ENCODE measurements at places on chromosomes 13 and 19.
A peak's percentile ranks its signal among the peaks of the same experiment; 100 is the strongest.

DNA sequence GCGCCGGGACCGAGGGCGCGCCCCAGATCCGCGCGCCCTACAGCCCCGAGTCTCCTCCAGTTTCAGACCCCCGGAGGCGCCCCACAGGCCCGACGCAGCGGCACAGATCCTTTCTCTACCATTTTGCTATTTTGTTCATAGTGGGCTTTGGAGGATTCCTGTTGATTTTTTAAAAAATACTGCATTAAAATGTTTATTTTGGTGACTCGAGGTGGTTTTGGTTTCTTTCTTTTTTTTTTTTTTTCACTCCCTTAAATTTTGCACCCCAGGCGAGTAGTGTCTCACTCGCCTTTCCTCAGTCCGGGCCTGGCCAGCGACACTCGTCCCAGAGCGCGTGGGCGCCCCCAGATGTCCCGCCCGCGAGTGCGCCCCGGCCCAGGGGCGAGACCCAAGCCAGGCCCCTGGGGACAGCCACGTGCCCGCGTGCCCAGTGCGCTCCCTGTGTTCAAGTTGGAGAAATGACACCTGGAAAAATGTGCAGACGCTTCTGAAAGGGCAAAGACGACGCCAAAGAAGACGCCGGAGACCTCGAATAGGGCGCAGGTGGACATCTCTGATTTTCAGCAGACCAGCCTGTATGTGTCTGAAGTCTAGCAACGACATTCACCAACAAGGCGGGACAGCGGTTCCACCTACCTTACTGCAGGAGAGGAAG lies 471 bp upstream of the INSR start:
- DNase-seq, result peak; percentile 60
- peaks cover 8% of the 10 kb centered on the region for H3K4me1 ChIP-seq
- H3K4me3 ChIP-seq, result peak overlapping the region; percentile 72
- no peaks in the 10 kb centered on the region for H3K36me3 ChIP-seq

GRCh38 chr13:21043898-21044297 lies 17.5 kb downstream of the LATS2 start:
- H3K27ac ChIP-seq, result no peak overlapping the region
- peaks cover 6% of the 10 kb centered on the region for H3K4me1 ChIP-seq
- DNase-seq, result no peak
- peaks cover 2% of the 10 kb centered on the region for H3K27me3 ChIP-seq

GRCh38 chr13:51771418-51772104 lies 32.4 kb downstream of the DHRS12 start:
- no peak for DNase-seq
- H3K27me3 ChIP-seq, result no peaks in the 10 kb centered on the region
- no peak overlapping the region for H3K4me3 ChIP-seq
- H3K27ac ChIP-seq, result no peak overlapping the region
- no peaks in the 10 kb centered on the region for H3K36me3 ChIP-seq

DNA sequence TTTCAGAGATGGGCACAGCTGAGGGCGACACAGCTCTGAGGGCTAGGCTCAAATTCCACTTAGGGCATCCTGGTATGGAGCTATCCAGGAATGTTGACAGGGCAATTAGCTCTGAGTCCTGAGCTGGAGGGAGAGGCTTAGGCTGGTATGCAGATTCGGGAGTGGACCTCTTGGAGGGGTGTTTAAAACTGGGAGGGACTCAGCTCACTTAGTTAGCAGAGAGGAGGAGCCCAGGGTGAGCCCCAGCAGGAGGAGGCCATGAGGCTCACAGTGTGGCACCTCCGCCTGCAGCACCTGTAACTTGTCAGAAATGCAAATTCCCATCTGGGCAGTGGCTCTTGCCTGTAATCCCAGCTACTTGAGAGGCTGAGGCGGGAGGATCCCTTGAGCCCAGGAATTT lies 10.2 kb upstream of the NOP53 start:
- peaks cover 8% of the 10 kb centered on the region for H3K27me3 ChIP-seq
- no peak overlapping the region for H3K4me3 ChIP-seq
- peaks cover 4% of the 10 kb centered on the region for H3K4me1 ChIP-seq
- H3K36me3 ChIP-seq, result no peaks in the 10 kb centered on the region
- DNase-seq, result no peak
- H3K27ac ChIP-seq, result no peak overlapping the region

GRCh38 chr19:46716672-46717033 lies 261 bp downstream of the PRKD2 start:
- peaks cover 40% of the 10 kb centered on the region for H3K4me1 ChIP-seq
- peak overlapping the region; percentile 94 for H3K4me3 ChIP-seq
- H3K36me3 ChIP-seq, result peaks cover 21% of the 10 kb centered on the region
- H3K27ac ChIP-seq, result peak overlapping the region; percentile 95
- no peaks in the 10 kb centered on the region for H3K27me3 ChIP-seq

- peaks cover 9% of the 10 kb centered on the region for H3K27me3 ChIP-seq
- H3K27ac ChIP-seq, result no peak overlapping the region
- no peaks in the 10 kb centered on the region for H3K36me3 ChIP-seq
- DNase-seq, result peak; percentile 69
- peak overlapping the region; percentile 70 for H3K4me3 ChIP-seq
These were observed 3.5 kb downstream of the FSTL3 start for GRCh38 chr19:679418-680286.

DNA sequence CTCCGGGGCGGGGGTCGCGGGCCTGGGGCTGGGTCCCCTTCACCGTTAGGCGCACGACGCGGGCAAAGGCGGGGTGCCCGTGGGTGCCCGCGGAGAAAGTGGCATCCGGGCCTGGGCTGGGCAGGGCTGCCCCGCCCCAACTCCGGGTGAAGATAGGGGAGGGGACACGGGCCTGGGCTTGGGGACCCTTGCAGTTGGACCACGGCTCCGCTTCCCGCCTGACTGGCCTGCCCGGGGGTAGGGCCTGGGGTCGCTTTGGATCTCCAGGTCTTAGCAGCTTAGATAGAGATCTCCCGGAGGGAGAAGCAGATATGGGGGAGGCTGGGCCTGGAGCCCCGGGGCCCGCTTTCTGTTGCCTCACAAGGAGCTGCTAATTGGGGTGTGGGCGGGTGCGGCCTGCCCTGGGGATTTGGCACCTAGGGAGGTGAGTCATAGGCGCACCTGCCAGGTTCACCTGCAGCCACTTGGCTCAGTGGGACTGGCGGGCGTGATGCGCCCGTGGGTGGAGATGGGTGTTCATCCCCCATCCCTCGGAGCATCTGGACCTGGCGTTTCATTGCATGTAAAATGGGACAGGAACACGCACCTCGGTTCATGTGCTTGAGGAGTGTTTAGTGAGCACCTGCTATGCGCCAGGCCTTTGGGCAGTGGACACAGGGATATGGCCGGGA lies 585 bp downstream of the MAP1S start:
- H3K4me3 ChIP-seq, result peak overlapping the region; percentile 81
- no peaks in the 10 kb centered on the region for H3K27me3 ChIP-seq
- H3K4me1 ChIP-seq, result peaks cover 35% of the 10 kb centered on the region
- peak overlapping the region; percentile 82 for H3K27ac ChIP-seq
- DNase-seq, result peak; percentile 68
- H3K36me3 ChIP-seq, result peaks cover 13% of the 10 kb centered on the region

- H3K36me3 ChIP-seq, result no peaks in the 10 kb centered on the region
- no peak overlapping the region for H3K27ac ChIP-seq
- H3K27me3 ChIP-seq, result peaks cover 5% of the 10 kb centered on the region
- DNase-seq, result no peak
- no peaks in the 10 kb centered on the region for H3K4me1 ChIP-seq
- H3K4me3 ChIP-seq, result no peak overlapping the region
These were observed 36.0 kb downstream of the KEAP1 start for GRCh38 chr19:10467104-10467706.

DNA sequence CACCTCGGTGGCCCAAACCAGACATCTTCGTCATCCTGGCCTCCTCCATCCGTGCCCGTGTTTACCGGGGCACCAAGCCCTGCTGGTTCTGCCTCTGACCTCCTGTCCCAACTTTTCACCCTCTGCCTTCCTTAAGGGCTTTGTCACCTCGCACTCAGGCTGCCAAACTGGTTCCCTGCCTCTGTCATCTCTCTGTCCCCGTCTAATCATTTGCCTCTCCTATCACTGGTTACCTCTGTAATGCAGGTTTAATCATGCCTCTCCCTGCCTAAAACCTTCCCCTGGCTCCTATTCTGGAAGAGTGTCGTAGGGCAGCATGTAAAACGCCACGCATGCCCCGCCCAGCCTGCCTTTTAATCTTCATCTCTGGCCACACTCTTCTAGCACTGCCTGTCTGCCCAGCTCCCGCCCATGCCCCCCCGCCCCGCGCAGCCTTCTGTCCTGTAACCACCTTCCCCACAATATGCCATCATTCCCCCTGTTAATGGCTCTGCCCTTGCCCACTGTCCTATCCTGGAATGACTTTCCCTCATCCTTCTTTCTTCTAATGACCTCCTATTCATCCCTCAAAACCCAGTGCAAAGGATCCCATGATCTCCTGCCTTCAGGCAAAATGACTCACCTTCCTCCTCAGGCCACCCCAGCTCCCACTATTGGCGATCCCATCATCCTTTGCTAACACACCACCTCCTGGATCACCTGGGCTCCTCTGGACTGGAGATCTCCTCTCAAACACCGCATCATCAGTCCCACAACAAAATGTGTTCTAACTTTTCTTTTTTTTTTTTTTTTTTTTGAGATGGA lies 66.7 kb downstream of the PEX11G start:
- peak overlapping the region; percentile 74 for H3K27ac ChIP-seq
- H3K36me3 ChIP-seq, result peaks cover 16% of the 10 kb centered on the region
- peaks cover 20% of the 10 kb centered on the region for H3K4me1 ChIP-seq
- no peak overlapping the region for H3K4me3 ChIP-seq
- no peaks in the 10 kb centered on the region for H3K27me3 ChIP-seq

- DNase-seq, result peak; percentile 68
- H3K4me1 ChIP-seq, result peaks cover 8% of the 10 kb centered on the region
- no peaks in the 10 kb centered on the region for H3K36me3 ChIP-seq
- peak overlapping the region; percentile 73 for H3K4me3 ChIP-seq
- peak overlapping the region; percentile 80 for H3K27ac ChIP-seq
These were observed 50.6 kb downstream of the CELF5 start for GRCh38 chr19:3274942-3275582.

DNA sequence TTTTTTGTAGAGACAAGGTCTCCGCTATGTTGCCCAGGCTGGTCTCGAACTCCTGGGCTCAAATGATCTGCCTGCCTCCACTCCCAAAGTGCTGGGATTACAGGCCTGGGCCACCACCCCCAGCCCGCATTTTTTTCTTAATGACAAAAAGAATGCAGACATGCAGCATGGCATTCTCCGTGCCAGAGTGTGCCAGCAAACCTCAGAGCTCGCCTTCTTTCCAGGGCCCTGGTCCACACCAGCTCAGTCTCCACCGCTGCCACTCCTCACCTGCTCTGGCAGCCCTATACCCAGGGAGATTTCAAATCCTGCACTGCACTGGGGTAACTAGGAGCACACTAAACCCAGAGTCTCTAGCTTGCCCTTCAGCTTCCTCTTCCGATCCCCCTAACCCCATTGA lies 41.7 kb downstream of the ZIC5 start:
- H3K27me3 ChIP-seq, result peaks cover 17% of the 10 kb centered on the region
- no peaks in the 10 kb centered on the region for H3K36me3 ChIP-seq
- no peak for DNase-seq
- no peak overlapping the region for H3K27ac ChIP-seq
- no peak overlapping the region for H3K4me3 ChIP-seq

- peaks cover 39% of the 10 kb centered on the region for H3K4me1 ChIP-seq
- no peaks in the 10 kb centered on the region for H3K27me3 ChIP-seq
- peaks cover 23% of the 10 kb centered on the region for H3K36me3 ChIP-seq
These were observed 2.4 kb downstream of the ZBTB45 start for GRCh38 chr19:58516964-58517833.

DNA sequence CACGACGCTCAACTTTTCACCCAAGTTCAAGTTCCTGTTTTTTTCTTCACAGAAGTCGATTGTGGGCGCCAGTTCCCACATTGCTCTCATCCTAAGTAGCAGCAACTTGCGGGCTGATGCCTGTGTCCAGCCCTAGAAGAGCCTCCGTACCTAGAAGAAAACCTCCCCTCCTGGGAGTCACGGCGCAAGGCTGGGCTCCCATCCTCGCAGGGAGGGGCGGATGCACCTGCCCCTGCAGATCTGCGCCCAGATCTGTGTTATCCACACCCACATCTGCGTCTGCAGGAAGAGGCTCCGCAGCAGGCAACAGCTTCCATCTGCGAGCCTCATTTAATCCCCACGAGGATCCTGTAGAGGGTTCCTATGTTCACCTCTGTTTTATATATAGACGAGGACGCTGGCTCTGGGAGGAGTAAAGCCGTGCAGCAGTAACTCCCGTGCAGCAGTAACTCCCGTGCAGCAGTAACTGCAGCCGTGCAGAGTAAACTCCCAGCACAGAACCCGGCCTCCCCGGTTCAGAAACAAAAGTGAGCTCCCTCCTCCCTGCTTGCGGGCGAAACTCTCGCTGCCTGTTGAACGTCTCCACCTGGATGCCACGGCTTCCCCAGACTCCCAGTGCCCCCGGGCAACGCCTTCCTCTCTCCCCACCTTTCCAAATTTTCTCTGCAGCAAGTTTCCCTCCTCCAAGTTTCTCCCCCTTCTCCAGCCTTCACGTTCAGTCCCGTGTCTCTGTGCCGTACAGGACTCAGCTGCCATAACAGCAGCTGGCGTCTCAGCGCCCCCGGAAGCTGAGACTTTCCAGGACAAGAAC lies 23.5 kb upstream of the LAIR1 start:
- peaks cover 32% of the 10 kb centered on the region for H3K4me1 ChIP-seq
- DNase-seq, result peak; percentile 52
- no peaks in the 10 kb centered on the region for H3K36me3 ChIP-seq
- peak overlapping the region; percentile 19 for H3K27ac ChIP-seq
- H3K27me3 ChIP-seq, result peaks cover 10% of the 10 kb centered on the region

- H3K27ac ChIP-seq, result no peak overlapping the region
- H3K36me3 ChIP-seq, result peaks cover 6% of the 10 kb centered on the region
These were observed 102.2 kb upstream of the PEG3 start for GRCh38 chr19:56942756-56943155.

DNA sequence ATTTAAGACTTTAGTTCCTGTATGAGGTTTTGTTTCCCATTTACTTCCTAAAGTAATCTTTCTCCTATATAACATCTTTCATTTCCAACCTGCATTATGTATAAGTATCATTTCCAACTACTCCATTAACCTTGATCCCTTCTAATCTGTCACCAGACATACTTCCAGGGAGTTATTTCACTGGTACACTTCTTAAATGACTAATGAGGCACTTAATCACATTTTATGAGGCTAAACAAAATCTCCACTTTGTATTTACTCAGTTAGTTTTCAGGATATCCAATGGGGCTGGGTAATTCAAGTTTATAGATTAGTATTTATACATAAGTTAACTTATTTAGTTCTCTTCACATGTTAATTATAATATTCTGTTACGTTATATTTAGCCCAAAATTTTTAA lies 634.7 kb downstream of the PCDH17 start:
- H3K27me3 ChIP-seq, result no peaks in the 10 kb centered on the region
- no peak overlapping the region for H3K4me3 ChIP-seq
- no peaks in the 10 kb centered on the region for H3K4me1 ChIP-seq
- H3K36me3 ChIP-seq, result no peaks in the 10 kb centered on the region
- no peak overlapping the region for H3K27ac ChIP-seq
- DNase-seq, result no peak

DNA sequence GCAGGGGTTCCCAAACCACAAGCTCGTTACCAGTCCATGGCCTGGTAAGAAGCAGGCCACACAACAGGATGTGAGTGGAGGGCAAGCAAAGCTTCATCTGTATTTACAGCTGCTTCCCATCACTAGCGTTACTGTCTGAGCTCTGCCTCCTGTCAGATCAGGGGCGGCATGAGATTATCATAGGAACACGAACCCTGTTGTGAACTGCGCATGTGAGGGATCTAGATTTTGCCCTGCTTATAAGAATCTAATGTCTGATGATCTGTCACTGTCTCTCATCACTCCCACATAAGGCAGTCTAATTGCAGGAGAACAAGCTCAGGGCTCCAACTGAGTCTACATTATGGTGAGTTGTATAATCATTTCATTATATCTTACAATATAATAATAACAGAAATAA lies 677.4 kb upstream of the SLITRK6 start:
- H3K36me3 ChIP-seq, result no peaks in the 10 kb centered on the region
- H3K27ac ChIP-seq, result no peak overlapping the region
- H3K4me1 ChIP-seq, result no peaks in the 10 kb centered on the region
- no peak for DNase-seq
- no peak overlapping the region for H3K4me3 ChIP-seq

GRCh38 chr19:55352040-55352439 lies 2.5 kb downstream of the COX6B2 start:
- DNase-seq, result no peak
- H3K27ac ChIP-seq, result no peak overlapping the region
- H3K36me3 ChIP-seq, result no peaks in the 10 kb centered on the region
- peaks cover 37% of the 10 kb centered on the region for H3K27me3 ChIP-seq
